ENCODE measurements at places on chromosomes 7 and 10.

DNA sequence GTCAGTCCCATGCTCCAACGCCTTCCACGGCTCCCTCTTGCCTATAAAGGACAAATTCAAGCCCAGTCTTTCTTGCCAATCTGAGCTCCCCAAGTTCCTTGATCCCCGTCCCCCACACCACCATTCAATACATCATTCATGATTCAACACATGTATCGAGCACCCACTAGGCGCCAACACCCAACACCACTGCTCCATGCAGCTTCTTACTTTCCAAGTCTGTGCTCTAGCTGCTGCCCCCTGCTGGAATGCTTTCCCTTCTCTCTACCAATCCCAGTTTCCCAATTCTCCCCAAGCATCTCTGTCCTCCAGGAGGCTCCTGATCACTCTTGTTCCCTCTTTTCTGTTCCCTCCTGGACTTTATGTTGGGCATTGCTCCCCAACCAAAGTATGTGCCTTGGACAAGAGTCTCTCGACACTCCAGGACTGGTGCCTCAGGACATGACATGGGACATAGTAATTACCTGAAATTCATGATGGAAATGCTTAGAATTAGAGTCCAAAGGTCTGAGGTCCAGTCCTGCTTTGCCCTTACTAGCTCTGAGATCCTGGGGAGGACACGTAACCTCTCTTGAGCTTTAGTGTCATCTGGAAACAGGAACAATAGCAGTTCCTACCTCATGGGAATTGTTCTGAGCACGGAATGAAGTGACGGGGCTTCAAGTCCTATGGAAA, 172.7 kb downstream of the NEURL1 start:
- DNase-seq = peak; percentile 59

DNA sequence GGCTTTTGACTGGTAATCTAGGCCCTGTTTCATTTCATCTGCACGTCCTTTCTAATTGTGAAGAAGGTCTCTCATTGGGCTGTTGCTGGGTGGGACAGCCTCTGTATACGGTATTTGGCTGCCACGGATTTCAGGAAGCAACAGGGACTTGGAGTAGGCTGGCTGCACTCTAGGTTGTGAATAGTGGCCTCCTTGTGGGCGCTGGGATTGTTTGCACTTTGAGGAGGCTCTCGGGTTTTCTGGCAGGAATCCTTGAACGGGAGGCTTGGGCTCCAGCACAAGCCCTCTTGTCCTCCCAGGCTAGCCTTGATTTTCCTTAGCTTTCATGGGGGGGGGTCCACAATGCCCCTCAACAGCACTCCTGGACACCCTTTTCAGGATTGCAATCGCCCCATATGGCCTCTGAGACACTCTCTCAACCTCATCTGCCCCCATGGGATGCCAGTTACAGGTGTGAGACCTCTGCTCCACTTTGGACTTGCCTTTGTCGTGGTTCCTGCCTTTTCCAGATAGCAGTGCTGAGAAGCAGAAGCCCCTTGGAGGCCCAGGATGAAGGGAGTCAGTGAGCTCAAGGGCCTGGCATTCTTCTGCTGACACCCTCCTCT, 33.9 kb upstream of the ZNF273 start:
- no peak for DNase-seq

DNA sequence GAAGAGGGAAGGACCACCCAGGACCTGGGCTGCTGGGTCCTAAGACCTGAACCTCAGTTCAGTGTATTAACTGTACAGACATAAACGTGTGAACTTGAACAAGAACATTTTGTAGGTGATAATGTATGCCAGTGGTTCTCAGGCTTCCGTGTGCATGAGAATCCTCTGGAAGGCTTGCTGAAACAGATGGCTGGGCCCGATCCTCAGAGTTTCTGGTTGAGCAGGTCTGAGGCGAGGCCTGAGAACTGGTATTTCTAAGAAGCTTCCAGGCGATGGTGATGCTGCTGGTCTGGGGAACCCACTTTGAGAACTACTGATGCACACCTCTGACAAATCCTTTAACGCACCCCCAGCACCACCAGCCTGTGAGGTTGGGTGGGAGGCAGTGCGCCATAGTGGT, 70.4 kb downstream of the CDH23 start:
- no peak for DNase-seq

DNA sequence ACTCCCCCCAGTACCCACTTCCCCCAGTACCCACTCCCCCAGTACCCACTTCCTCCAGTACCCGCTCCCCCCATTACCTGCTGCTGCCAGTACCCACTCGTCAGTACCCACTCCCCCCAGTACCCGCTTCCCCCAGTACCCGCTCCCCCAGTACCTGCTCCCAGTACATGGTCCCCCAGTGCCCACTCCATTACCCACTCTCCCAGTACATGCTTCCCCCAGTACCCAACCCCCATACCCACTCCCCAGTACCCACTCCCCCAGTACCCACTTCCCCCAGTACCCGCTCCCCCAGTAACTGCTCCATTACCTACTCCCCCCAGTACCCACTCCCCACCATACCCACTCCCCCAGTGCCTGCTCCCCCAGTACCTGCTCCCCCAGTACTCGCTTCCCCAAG, 550.6 kb downstream of the DNAJB6 start:
- no peak for DNase-seq

- no peak for DNase-seq
These were observed 75.7 kb downstream of the PTPRE start for GRCh38 chr10:127982601-127983000.

GRCh38 chr7:26627891-26628341, 236.5 kb downstream of the SKAP2 start:
- DNase-seq = no peak

GRCh38 chr10:87646192-87646909, 13.3 kb upstream of the PAPSS2 start:
- no peak for DNase-seq

- no peak for DNase-seq
These were observed 65.9 kb upstream of the CC2D2B start for GRCh38 chr10:95841661-95842498.

- no peak for DNase-seq
These were observed 23.4 kb upstream of the TRUB1 start for GRCh38 chr10:114914560-114914959.

GRCh38 chr10:57830877-57831560, 436.7 kb downstream of the IPMK start:
- no peak for DNase-seq

DNA sequence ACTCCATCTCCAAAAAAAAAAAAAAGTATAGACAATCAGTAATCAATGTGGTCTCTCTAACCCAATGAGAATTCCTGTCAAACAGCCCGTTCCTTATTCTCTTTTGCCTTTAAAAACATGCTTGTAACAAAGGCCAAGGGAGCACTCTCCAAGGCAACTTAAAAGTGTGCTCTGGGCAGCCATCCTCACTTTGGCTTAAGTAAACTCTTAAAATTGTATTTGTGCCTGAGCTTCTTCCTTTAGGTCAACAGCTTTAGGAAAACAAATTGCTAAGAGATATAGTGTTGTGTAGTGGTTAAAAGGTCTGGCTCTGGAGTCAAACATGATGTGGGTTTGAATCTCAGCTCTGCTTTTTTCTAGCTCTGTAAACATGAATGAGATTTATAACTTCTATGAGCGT, 13.9 kb upstream of the EPC1 start:
- DNase-seq = no peak

- no peak for DNase-seq
These were observed 19.3 kb upstream of the RPA3 start for GRCh38 chr7:7737674-7738073.

DNA sequence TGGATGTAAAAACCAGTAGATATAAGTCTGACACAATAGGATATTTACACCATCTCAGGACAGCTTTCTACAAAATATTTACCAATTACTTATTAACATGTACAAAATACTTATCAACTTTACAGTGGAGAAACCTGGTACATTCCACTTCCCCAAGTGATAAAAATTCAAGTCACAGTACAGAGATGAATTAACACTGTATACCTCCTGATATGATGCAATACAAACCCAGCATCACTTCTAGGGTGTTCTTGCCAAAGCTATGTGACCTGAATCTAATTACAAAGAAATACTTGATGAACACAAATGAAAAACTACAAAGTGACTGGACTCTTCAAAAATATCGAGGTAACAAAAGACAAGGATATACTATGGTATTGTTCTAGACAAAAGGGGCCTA, 156.4 kb upstream of the FGFR2 start:
- DNase-seq = no peak

- DNase-seq = no peak
These were observed 1.5 kb downstream of the EDRF1 start for GRCh38 chr10:125721035-125721434.

DNA sequence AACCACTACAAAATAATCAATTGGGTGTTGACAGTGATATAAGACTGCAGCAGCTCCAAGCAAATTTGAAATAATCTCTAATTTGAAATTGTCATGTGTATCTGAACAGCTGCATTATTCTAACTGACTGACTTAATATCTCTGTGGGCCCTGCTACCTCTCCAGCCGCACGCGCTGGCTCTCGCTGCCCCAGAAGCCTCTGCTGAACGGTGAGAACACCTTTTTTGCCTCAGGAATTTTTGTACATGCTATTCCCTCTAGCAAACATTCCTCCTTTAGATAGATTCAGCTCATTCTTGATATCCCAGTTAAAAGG, 155.9 kb upstream of the MDFIC start:
- no peak for DNase-seq

DNA sequence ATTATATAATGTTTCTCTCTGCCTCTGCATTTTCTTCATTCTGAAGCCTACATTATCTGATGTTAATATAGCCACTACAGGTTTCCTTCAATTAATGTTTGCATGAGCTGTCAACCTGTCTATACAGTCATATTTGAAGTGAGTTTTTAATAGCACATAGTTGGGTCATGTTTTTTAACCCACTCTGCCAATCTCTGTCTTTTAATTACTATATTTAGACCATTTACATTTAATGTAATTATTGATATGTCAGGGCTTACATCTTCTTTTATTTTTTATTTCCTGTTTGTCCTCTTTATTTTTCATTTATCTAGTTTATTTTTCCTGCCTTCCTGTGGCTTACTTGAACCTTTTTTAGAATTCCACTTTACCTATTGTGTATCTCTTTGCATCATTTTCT, 124.3 kb upstream of the PDE1C start:
- no peak for DNase-seq

- no peak for DNase-seq
These were observed 38.4 kb downstream of the NT5C2 start for GRCh38 chr10:103154521-103155299.

- DNase-seq = no peak
These were observed 180.8 kb downstream of the RAB11FIP2 start for GRCh38 chr10:117865945-117866344.

DNA sequence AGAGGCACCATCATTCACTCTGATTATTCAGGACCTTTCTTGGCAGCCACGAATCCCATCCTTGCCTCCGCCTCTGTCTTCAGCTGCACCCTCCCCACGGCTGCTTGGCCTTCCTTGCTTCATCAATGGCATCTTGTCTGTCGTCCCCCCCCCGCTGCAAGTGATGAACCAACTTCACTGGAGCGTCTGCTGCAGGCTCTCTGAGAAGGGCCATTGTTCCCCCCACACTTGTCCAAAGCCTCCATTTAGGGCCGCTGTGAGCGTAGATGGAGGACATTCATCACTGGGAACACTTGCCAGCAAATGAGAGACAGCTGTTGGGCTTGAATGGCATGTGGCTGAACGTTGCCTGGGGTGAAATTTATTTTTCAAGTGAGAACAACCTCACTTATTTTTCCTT, 20.1 kb downstream of the AFAP1L2 start:
- DNase-seq = no peak

- no peak for DNase-seq
These were observed 28.9 kb upstream of the ASAH2 start for GRCh38 chr10:50280049-50280841.

- DNase-seq = no peak
These were observed 1109.2 kb downstream of the GATA3 start for GRCh38 chr10:9163699-9164098.

GRCh38 chr7:98569691-98570337, 47.3 kb upstream of the NPTX2 start:
- no peak for DNase-seq

DNA sequence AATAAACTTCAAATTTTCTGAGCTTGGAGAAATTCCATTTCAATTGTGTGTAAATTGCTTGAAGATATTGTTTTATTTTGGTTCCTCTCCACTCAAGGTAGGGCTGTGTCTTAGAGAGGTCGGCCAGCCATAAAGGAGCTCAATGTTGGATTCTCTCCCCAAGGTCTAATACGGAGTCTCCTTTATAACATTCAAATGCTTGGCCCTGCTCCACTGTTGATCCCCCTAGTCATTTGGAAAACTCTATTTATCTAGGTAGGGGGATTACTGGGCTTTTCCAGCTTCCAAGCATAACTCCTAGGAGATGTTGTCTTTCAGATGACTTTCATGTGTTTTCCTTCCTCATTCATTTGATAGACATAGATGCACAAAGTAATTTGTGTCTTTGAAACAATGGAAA, 170.9 kb downstream of the LRMDA start:
- no peak for DNase-seq

DNA sequence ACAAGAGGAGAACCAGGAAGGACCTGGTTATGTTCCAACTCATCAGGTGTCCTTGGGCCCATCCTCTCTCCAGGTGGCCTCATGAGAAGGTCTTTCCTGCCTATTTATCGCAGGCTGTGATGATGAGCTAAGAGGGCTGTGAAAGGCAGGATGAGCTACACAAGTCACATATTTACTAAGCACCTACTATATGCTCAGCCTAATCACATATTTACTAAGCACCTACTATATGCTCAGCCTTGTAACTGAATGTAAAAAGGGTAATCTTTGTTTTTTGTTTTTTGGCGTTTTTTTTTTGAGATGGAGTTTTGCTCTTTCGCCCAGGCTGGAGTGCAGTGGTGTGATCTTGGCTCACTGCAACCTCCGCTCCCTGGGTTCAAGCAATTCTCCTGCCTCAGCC, 44.2 kb upstream of the NPFFR1 start:
- DNase-seq = no peak

- DNase-seq = peak; percentile 48
These were observed 15.0 kb upstream of the INSIG1 start for GRCh38 chr7:155282671-155283070.

GRCh38 chr10:12334186-12334530, 15.2 kb upstream of the CAMK1D start:
- no peak for DNase-seq

DNA sequence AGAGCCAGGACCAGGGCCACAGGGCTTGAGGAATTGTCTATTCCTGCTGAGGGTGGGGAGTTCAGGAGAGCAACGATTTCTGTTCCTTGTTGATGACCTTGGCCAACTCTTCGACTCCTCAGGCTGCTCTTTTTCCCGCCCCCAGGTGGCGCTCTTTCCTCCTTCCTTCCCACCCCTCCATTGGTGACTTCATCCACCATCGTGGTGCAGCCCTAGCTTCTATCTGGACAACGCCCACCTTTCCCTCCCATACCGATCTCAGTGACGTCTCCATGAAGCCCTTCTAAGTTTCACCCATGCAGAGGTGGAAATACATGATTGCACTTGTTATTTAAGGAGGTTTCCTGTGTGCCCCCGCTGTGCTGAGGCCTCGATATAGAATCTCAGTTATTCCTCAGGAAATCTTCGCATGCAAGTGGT, 22.1 kb upstream of the CARD11 start:
- DNase-seq = peak; percentile 38
